Central memory CD4-positive, alpha-beta T cell (primary cell): ENCODE measurements at places on chromosomes 6 and 20.

- no peak for DNase-seq
These were observed 80.7 kb downstream of the THBS2 start for GRCh38 chr6:169172946-169173345.

- DNase-seq = no peak
These were observed 177.1 kb downstream of the ZDHHC14 start for GRCh38 chr6:157558049-157558448.

GRCh38 chr6:45432977-45433376 is 55.2 kb upstream of the SUPT3H start:
- DNase-seq = peak; percentile 42

- no peak for DNase-seq
These were observed 53.4 kb downstream of the MRPL14 start for GRCh38 chr6:44073612-44074438.

DNA sequence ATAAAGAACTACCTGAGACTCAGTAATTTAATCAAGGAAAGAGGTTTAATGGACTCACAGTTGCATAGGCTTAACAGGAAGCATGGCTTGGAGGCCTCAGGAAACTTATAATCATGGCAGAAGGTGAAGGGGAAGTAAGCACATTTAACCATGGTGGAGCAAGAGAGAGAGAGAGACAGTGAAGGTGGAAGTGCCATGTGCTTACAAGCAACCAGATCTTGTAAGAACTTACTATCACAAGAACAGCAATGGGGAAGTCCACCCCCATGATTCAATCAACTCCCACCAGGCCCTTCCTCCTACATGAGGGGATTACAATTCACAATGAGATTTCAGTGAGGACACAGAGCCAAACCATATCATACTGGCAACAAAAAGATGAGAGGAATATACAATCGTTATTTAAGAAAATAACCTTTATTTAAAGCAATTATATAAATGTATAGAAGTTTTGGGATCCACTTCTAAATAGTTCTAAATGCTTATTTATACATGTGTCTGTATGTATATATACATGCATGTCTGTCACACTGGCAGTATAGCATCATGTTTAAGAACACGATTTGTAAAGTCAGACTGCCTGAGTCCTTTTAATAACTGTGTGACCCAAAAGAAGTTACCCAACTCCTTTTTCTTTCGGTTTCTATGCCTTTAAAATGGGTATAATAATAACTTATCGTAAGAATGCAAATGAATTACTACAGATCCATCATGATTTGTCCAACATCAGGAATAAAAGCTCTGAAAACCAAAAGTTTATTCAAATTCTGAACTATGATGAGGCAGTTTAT is 255.7 kb upstream of the THEMIS start:
- no peak for DNase-seq

GRCh38 chr6:148769304-148769968 is 22.6 kb downstream of the UST start:
- no peak for DNase-seq
